ENCODE measurements at places on chromosomes 12 and 14.

GRCh38 chr12:89721291-89721987, 12.8 kb upstream of the ATP2B1 start:
- DNase-seq = no peak

DNA sequence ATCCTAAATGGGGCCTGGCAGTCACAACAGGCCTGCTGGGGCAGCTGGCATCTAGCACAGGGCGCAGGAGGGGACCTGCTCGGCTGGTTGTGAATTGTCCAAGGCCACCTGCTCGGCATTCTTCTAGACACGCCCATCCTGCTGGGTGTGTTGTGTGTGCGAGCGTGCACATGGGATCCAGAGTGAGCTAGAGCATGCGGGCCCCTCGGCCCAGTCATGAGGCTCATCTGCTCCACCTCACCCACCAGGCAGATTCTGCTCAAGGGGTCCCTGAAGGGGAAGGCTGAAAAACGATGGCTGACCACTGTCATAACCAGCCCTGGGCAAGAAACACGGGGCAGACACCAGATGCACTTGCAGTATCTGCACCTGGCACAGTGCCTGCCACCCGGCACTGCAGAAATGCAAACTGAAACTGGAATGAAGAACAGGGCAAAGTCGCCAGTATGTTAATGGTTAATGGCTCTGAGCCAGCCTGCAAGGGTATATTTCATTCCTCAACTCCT, 31.8 kb downstream of the MAX start:
- no peak for DNase-seq

GRCh38 chr12:110004598-110004997, 5.4 kb downstream of the ANKRD13A start:
- no peak for DNase-seq

GRCh38 chr12:7583471-7583870, 79.9 kb upstream of the CD163 start:
- no peak for DNase-seq

DNA sequence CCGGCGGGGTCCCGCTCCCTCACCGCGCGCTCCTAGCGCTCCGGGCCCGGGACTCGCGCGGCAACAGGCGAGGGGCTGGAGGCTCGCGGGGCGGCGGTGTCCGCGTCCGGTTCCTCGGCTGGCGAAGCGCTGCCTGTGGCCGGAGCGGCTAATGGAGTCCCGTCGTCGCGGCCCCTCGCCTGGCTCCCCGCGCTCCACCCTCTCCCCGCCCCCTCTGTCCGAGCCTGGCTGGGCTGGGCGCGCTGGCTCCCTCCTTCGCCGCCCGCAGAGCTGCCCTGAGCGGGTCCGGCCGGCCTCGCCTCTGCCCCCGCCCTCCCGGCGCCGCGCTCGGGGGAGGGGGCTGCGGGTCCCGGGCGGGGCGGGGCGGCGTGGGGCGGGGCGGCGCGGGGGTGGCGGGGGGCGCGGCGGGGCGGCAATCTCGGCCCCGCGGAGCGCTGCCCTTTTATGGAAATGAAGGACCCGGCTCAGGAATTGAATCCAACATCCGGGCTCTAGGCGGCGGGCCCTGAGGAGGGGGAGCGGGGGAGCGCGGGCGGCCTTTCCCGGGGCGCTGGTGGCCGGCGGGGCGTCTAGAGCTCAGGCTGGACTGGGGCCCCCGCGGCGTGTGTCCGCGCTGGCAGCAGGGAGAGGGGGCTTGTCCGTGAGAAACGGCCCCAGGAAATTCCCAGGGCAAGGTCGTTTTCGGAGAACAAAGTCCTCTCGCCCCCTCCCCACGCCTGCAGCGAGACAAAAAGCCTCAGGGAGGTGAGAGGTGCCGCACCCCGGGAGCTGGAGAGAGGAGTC, at the start of gene FERMT2:
Gene FERMT2, minus strand, starts transcription at position 153 of the 783 bp plus-strand sequence. CDS start 482 bp downstream, outside the sequence.
- no peak for DNase-seq

DNA sequence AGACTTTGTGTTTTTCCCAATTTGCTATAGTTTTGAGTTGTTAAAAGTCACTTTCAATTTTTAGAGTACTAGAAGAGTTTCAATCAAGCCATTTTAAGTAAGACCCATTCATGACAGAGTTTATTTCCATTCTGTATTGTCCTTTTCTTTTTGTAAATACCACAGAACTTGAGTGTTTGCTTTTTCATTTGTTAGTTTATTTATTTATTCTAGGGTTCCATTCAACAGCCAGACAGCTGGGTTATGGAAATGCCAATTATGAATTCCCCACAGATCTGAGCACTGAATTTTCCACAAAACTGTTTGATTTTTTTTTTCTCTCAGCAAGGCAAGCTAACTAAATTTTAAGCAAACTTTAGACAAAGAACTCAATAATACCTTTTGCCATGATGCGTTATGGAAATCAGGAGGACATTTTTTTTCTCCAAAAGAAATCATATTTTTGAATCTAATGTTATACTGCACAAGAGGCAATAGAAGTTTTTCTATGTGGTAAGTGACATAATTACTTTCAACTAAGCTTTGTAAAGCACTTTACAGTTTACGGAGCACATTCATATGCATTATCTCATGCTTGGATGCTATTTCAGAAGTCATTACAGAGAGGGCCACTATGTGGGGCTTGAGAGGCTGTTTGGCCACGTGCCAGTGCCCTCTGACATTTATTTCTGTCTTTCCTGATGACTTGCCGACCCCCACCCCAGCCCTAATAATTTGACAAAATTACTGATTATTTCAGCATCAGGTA, 181.5 kb downstream of the VRK1 start:
- DNase-seq = no peak

DNA sequence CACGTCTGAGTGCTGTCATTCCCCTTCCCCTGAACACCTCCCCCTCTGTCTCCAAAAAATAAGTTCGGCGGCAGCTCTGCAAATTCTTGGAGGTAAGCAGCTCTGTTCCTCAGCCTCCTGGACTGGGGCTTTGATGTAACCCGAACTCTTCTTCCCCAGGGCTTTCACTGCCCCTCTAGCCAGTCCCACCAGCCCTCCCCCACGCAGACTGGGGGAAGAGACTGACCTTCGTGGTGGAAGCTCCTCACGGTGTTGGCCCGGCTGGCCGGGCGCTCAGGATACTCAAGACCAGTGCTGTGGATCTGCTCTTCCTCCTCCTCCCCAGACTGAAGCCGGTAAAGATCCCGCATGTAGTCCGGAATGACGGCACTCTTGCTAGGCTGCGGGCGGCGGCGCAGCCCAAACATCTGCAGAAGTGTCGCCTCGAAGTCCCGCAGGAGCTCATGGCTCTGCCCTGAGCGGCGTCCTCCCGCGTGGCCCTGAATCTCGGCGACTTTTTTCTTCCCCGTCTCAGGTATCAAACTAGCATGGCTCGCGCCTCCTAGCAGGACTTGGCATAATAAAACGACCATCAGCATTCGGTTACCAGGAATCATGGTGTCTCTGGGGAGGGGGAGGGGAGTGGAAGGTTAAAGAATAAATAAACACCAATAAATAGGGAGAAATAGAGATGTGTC, 4.9 kb downstream of the BMP4 start:
- no peak for DNase-seq

GRCh38 chr12:59580050-59580449, 15.8 kb upstream of the SLC16A7 start:
- no peak for DNase-seq
